ENCODE measurements at places on chromosomes 4 and X. TPM values are rescaled to one million over a fixed set of nuclear protein-coding genes. Genes with fewer than 3 reads are reported as not detected.

GRID2 gene
- total RNA-seq: not detected

ITGB1BP2 gene
- total RNA-seq: 2.9 TPM

DDX53 gene
- not detected for total RNA-seq

GAGE2A gene
- total RNA-seq: not detected

ADAMTS3 gene
- total RNA-seq: not detected

CT47B1 gene
- total RNA-seq: not detected

SLC25A53 gene
- total RNA-seq: 5.1 TPM

PLAC8 gene
- 259 TPM for total RNA-seq

PGAM4 gene
- not detected for total RNA-seq

PDZD4 gene
- total RNA-seq: 24.8 TPM

CXorf49 gene
- not detected for total RNA-seq

ANOS1 gene
- total RNA-seq: not detected

HOPX gene
- 4.3 TPM for total RNA-seq

PTPN13 gene
- 3.9 TPM for total RNA-seq

CWH43 gene
- total RNA-seq: not detected

FGF13 gene
- not detected for total RNA-seq

P2RY8 gene
- total RNA-seq: 139 TPM

BEND2 gene
- not detected for total RNA-seq

ARR3 gene
- not detected for total RNA-seq

CYSLTR1 gene
- 7.4 TPM for total RNA-seq

BANK1 gene
- total RNA-seq: 0.20 TPM

RNF113A gene
- total RNA-seq: 33.5 TPM

EDA2R gene
- total RNA-seq: not detected

TRO gene
- 2.0 TPM for total RNA-seq

ETDB gene
- not detected for total RNA-seq

NEIL3 gene
- 0.25 TPM for total RNA-seq

LRP2BP gene
- total RNA-seq: 3.1 TPM

TMPRSS11F gene
- total RNA-seq: not detected

NKX6-1 gene
- total RNA-seq: not detected

SLC6A14 gene
- total RNA-seq: not detected

GAGE12E gene
- not detected for total RNA-seq

All from CD4-positive, alpha-beta T cell (primary cell).